ENCODE measurements at places on chromosomes 12 and 14.

DNA sequence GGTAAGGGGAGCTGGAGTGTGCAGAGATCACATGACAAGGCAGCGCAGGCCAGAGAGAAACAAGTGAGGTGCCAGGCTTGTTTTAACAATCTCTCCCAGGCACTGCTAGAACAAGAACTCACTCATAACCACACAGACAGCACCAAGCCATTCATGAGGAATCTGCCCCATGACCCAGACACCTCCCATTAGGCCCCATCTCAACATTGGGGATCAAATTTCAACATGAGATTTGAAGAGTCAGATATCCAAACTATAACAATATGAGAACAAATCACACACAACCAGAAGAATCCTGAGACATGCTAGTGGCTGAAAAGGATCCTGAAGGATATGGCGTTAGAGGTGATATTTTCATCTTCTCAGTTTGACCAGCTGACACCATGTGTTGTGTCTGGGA, 21.9 kb downstream of the OR6J1 start:
- DNase-seq = no peak

DNA sequence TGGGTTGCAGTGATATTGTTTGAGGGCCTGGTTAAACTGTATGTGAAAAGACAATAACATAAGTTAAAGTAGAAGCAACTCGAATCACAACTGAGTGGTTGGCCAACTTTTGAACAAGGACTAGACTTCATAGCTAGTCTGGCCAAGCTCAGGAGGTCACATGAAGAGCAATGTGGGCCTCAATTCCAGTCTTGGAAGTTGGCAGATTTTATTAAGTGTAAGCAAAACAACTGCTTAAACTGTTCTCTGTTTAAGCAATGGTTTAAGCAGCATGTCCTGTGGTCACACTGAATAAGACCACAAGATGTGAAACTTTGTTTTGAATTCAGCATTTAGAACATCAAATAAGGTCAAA, 100.4 kb downstream of the TMTC3 start:
- no peak for DNase-seq

DNA sequence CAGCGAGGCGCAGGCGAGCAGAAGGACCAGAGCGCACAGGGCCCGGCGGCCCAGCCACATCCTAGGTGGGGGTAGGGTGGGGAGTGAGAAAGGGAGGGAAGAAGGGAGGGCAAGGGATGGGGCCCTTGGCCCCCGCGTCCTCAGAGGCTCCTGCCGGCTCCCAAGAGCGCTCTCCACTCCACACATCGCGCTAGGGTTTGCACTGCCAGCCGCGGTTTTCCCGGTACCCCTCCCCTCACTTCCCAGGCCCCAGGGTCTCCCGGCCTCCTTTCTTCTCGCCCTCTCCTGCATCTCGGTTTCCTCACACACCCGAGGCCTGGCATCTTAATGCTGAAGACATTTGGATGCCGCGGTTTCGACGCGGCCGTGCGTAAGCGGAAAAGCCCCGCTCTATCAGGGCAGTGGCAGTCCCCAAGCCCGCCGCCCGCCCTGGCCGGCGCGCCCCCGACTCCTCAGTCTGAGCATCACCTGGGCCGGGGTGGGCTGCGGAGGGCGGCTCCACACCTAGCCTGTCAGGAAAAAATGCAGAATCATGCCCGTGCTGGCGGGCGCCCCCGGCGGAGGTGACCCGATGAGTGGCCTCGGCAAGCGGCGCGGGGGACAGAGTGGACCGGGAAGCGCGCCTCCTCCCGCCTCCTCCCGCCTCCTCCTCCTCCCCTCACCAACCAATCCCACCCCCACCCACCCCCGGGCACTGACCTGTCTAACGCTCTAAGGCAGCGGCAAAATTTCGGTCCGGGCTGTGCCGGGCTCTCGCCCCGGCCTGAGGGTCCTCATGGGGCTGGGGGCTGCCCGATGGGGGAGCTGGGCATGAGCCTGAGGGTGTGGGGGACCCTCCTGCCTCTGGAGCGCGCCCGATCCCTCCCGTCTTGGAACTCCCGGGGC, 686 bp downstream of the B4GALNT1 start:
- no peak for DNase-seq

DNA sequence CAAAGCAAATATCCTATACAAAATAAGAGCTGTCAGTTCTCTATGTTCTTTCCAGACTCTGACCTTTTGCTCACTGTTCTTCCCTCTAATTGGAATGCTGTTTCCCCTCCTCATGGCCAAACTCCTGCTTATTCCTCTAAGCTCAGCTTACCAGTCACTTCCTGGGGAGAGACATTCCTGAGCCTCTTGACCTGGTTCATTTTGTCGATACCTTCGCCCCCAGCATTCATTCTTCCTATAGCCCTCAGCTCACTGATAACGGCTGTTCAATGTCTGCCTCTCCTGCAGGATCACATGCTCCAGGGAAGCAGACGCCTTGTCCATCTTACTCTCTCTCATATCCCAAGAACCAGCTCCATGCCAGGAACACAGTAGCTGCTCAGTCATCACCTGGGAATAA, 431.0 kb downstream of the MED13L start:
- DNase-seq = no peak

GRCh38 chr14:93054876-93055275, 60.8 kb downstream of the ITPK1 start:
- DNase-seq = no peak

DNA sequence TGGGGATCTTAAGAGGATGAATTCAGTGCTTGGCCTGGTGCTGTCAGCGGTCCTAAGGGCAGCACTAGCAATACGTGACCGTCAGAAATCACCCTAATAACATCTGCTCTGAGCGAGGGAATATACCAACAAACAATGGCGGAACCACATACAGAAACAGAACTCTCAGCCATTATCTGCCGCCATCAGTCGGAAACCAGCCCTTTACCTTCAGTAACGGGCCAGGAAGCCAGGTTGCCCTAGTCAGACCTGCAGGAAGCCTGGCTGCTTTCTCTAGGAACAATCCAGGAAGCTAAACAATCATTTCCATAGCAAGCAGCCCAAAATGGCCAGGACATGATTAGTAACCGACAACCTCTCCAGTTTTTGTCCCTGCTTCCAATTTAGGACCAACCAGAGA, 5.6 kb downstream of the CDCA4 start:
- DNase-seq = no peak

DNA sequence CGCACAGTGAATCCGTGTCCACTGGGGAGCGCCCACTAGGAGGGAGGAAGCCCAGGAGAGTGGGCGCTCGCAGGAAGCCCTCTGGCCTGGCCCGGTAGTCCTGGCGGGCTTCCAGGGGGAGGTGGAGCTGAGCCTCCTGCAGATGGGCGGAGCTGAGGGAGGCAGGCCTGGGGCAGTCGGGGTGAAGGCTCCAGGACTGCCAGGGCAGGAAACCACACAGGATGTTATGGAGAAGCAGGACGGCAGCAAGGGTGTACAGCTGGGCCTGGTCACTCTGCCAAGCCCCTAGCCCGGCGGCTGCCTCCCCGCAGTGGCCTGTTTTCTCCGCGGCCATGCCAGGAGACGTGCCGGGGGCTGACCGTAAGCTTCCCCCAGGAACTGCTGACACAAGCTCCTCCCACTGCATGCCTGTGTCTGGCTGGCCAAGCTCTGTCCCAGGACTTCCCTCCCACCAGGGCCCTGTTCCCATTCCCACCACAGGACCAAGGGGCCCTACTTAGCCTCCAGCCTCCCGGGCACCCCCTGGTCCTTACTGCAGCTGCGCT, 143.4 kb upstream of the C14orf180 start:
- DNase-seq = peak; percentile 45

DNA sequence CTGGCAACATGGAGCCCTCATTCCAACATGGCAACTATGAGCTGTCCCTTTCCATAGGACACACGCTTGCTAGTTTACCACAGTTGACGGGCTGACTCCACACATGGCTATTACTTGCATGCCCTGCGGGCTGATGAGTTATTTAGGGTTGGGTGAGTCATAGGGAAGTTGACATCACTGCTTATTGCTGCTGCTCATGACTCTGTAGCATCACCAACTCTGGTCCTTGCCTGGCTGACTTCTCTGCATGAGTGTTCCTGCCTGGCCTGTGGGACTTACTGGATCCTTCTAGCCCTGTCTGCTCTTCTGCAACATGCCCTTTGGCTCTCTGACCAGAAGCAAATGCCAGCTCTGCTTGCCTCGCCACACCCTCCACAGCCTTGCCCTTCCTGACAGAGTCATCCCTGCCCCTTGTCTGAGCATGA, 199.5 kb downstream of the ANO6 start:
- DNase-seq = no peak

DNA sequence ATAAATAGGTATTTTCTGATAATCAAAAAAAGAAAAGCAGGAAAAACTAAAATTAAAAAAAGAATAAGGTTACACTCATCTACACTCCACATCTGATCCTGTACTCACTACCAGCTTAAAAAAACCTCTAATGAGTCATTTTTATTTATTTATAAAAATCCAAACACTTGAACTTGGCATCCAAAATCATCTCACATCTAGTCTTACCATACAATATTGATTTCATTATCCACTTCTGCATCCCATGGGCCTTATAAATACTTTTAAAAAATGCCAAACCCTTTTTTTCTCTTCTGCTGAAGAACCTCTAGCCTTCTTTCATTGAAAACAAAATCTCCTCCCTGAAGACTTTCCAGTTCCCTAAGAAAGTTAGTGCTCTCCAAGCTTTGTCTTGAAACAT, 109.7 kb downstream of the TMTC3 start:
- DNase-seq = no peak

DNA sequence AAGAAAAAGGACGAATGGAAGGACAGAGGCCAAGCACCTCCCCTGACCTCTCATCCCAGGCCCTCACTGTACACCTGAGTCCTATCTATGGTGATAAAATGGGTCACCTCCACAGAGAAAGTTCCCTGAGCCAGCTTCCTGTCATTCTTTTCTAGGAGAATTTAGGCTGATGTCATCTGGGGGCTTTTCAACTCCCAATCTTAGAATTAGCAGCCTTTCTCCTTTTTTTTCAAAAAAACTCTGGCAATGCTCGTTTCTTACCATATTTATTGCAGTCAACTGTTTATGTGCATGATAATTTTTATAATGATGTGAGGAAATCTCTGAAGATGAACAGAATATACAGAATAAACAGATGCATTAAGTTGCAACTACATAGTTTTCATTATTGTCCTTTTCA, 177.6 kb downstream of the SNAPC1 start:
- no peak for DNase-seq

DNA sequence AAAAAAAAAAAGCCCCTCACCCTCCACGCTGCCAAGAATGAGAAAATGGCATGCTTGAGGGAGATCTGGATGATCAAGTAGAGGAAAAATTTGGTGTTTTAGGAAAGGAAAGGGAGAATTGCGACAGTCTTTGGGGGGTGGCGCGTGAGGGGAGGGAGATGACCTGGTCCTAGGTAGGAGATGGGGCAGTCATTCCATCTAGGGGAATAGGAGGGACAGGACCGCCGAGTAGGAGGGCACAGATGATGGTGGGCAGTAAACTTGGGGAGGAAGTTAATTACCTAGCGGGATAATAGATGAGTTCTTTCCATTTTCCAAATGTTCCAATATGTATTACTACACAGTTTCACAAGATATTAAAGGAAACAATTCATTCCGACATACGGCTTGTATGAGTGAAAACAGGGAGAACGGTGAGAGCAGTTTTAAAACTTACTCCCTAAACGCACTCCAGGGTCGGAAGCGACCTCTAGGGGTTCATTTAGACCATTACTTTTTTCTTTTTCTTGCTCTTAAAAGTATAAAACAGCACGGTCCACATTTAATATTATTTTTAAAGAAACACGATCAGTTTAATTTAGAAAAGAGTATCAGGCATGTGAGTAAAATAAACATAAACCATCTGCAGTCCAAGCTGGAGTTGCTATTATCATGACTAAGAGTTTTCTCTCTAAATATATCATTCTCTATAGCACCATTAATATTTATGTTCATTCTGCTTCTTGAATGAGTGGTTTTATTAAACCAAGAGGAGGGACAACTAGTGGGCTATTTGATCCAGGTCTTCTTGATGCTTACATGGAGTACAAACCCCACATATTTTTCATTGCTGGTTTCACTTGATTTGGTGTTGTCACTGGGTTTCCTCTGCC, 3.0 kb upstream of the FNTB start:
- DNase-seq = peak; percentile 87

- DNase-seq = no peak
These were observed 130.0 kb upstream of the NPAS3 start for GRCh38 chr14:32808644-32809043.

DNA sequence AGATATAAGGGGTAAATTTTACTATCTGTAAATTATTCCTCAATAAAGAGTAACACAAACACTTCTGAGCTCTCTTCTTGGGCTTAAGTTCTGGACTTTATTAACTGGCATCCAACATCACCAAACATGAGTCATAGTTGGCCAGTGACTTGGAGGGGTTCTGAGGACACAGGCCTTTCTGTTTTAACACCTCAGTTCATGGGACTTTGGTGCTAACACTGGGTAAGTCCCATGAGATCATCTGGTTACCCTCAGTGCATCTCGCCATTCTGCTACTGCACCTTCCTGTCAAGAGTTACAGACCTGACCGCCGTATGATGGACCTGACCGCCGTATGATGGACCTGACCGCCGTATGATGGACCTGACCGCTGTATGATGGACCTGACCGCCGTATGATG, 9.9 kb downstream of the SLC15A4 start:
- DNase-seq = no peak

GRCh38 chr14:71508901-71509300, 423.3 kb upstream of the RGS6 start:
- no peak for DNase-seq

GRCh38 chr14:51295646-51296263, 55.7 kb downstream of the TMX1 start:
- DNase-seq = no peak

GRCh38 chr12:102300824-102301461, 103.3 kb upstream of the PMCH start:
- peak; percentile 51 for DNase-seq

DNA sequence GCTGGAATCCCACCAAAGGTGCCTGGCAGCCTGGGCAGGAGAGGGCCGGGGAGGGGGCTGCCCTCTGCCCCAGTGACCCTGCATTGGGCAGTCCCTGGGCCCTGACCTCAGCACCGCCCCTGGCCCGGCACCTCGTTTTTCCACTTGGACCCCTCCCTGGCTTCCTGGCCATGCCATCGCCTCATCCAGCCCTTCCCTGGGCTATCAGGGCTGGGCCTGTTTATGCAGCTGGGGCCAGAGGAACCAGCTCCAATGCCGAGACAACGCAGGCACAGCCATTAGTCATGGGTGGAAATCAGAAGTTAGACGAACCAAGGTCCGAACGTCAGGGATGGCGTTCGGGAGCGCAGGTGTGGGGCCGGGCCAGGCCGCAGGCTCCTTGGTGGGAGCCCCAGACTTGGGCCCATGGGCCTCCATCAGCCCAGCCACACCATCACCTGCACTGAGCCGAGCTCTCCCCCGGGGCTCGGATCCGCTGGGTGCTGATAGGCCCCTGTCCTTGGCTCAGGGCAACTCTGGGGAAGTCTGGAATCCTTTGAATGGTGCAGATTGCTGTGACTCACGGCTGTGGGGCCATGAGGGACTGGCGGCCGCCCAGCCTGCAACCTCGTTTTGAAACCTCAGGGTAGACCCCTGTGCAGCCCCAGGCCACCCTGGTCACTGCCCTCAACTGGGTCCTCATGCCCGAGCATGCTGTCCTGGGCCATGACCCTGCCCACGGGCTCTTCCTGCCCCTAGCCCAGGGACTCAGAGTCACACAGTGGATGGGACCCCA, 169.4 kb downstream of the KIF26A start:
- no peak for DNase-seq

Data from hematopoietic multipotent progenitor cell treated with erythropoietin and hydrocortisone succinate and interleukin-3 and kit ligand, for 6 days (in vitro differentiated cells).